Thyroid gland (tissue), 4 donors: ENCODE measurements at places on chromosomes 1 and 21.

- DNase-seq: no peak
Measured at GRCh38 chr1:196372896-196373536, 235.2 kb downstream of the KCNT2 start.

DNA sequence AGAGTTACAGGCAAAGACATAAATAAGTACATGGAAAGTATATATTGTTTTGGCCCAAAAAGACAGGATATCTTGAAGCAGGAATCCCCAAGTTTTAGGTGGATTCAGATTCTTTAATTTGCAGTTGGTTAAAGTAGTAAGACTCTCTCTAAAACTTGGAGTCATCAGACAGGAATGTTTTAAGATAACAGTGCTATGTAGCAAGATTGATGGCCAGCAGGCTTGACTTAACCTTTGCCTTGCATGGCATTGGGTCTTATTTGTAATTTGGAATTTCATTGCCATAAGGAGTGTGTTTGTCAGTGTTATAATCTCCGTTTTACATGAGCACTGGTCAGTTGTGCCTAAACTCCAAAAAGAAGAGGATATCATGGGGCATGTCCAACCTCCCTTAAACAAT is 727.6 kb upstream of the CHRM3 start:
- DNase-seq: no peak

- no peak for DNase-seq
Measured at GRCh38 chr1:41158966-41159365, 83.1 kb downstream of the SCMH1 start.

DNA sequence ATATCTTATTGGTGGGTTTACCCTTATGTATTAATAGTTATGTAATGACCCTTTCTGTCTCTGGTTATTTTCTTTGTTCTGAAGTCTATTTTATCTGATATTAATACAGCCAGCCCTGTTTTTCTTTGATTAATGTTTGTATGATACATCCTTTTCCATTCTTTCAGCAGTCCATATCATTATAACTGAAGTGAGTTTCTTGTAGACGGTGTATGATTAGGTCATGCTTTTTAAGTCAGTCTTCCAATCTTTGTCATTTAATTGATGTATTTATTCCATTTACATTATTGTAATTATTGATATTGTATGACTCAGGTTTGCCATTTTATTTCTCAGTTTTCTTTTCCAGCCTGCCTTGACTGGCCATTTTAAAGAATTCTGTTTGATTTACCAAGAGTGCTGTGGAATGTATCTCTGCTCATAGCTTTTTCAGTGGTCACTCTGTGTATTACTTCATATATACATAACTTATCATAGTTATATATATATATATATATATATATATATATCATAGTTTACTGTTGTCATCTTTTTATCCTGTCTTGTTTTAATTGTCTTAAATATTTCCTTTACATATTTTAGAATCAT is 10.5 kb downstream of the RAB4A start:
- DNase-seq: no peak

- DNase-seq: no peak
Measured at GRCh38 chr1:182652933-182653332, 31.5 kb downstream of the RGS8 start.

DNA sequence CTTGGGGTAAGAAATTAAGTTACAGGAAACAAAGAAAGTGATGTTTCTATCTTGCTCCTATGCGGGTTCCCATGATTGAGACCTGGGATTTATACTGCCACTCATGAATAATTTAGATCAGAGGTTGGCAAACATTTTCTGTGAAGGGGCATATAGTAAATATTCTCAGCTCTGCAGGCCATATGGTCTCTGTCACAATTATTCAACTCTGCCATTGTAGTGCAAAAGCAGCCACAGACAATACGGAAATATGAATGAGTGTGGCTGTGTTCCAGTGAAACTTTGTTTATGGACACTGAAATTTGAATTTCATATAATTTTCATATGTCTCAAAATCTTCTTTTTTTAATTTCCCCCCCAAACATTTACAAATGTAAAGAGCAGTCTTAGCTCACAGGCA is 127.2 kb downstream of the FOXD2 start:
- DNase-seq: no peak

DNA sequence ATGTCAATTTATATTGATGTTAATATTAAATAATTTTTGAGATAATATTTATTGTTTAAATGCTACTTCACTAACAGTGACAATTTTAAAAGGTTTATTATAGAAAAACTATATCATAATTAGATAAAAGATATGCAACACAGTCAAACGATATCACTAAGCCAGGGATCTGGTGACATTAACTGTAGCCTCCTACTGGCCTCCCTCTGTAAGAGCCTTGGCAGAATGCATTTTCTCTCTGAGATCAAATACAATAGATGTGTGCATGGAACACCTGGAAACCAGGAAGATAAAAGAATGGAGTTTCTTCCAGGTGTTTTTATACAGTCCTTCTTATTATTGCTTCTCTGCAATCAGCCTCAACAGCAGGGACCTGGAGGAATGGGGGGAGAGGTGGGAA is 1762.1 kb downstream of the BRINP3 start:
- DNase-seq: no peak

DNA sequence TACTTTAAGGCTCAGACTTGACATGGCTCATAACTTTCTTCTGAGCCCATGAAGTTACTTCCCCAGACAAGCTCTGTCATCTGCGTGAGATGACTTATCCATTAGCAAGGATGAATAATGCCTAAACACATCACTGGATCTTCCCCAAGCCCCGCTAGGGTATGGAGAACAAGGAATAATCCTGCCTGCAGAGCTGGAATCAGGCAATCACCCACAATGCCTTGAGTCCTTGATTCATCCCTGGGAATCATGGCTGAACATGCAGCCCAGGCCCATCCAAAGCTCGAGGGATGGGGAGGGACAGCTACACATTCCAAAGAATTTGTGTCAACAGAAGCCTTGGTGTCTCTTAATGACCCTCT is 131.7 kb downstream of the PSMG1 start:
- no peak for DNase-seq

- no peak for DNase-seq
Measured at GRCh38 chr1:176460544-176461336, 2.2 kb upstream of the PAPPA2 start.

DNA sequence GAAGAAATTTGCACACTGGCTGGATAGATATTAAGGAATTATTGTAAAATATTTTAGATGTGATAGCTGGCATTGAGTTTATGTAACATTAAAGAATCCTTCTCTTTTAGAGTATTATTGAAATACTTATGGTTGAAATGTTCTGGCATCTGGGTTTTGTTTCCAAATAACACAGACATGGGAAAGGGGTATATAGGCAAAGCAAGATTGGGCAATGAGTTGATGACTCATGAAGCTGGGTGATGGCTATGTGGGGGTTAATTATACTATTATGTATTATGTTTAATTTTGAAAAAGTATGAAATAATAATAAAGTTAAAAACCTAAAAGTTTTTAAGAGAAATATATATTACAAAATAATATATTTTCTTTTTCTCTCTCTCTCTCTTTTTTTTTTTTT is 12.5 kb upstream of the PTPN14 start:
- DNase-seq: no peak

GRCh38 chr21:30256100-30256499 is 26.6 kb downstream of the KRTAP24-1 start:
- no peak for DNase-seq

- no peak for DNase-seq
Measured at GRCh38 chr1:63731117-63732043, 42.4 kb upstream of the ROR1 start.

DNA sequence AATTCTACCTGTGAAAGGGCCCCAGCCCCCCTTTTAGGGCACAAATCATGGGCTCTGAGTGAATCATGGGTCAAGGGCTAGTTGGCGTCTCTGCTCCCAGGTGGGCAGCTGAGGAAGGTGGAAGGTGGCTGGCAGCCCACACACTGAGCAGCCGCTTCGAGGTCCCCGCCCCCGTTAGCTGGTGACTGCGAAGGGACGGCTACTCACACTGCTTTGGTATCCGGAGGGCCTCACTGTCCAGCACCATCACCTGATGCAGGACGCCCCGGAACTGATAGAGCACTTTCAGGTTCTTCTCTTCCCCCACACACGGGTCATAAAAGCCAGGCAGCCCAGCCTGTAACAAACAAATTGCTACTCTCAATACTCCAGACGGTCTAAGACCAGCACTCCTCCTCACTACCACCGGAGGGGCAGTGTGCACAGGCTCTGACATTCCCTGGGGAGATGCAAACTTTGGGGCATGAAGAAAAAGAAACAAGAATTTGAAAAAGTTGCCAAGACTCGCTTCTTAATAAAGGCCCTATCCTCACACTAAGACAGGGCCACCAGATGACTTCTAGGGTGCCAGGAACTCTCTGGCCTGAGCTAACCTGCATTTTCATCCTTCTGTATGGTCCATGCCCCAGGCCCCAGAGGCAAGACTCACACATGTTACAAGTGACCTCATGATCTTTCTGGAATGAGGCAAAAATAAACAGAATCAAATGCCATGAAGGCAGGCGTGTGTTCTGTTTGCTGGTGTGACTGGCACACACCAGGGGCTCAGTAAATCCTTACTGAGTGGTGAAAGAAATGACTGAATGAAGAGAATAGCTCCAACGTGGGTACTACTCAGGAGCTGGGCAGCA is 11.5 kb downstream of the THAP3 start:
- peak; percentile 31 for DNase-seq

- DNase-seq: no peak
Measured at GRCh38 chr21:37006486-37007291, at the start of gene RIPPLY3. Gene RIPPLY3, plus strand, starts transcription at chr21:37006702. Its CDS starts 71 bp downstream, at chr21:37006773.

GRCh38 chr1:183675883-183676585 is 22.9 kb upstream of the APOBEC4 start:
- no peak for DNase-seq

DNA sequence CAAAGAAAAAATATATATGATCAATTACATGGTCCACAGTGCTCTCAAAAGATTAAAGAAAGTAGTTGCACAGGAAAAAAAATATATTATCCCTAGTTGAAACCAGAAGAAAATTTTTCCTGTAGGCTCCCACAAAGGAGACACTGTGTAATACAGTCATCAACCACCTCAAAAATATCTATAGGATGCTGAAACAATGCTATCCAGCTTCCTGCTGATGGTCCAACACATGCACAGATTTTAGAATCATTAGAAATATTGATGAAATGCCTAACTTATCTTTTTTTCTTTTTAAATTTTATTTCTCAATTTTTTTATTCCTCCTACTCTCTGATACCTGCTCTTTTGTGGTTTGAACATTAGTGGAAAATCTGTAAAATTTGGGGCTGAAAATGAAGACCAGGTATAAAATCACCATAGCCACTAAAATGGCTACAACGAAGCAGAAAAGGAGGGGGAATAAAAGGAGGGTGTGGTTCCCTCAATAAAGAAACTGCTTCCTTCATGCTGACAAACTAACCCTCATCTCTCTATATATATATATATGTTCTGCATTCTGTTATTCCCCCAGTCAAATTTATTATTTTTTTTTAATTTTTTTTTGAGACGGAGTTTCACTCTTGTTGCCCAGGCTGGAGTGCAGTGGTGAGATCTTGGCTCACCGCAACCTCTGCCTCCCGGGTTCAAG is 28.3 kb upstream of the FBXO28 start:
- no peak for DNase-seq

- no peak for DNase-seq
Measured at GRCh38 chr1:202243006-202243405, 49.4 kb downstream of the LGR6 start.

- no peak for DNase-seq
Measured at GRCh38 chr1:2438038-2438437, 25.7 kb upstream of the PEX10 start.

- no peak for DNase-seq
Measured at GRCh38 chr1:234916840-234917239, 211.8 kb downstream of the TOMM20 start.

GRCh38 chr1:245822996-245823395 is 668.2 kb downstream of the KIF26B start:
- no peak for DNase-seq

- DNase-seq: no peak
Measured at GRCh38 chr1:221729771-221730330, 12.0 kb downstream of the DUSP10 start.

- no peak for DNase-seq
Measured at GRCh38 chr1:180358649-180359048, 128.6 kb downstream of the LHX4 start.

- DNase-seq: no peak
Measured at GRCh38 chr1:56098946-56099345, 480.4 kb downstream of the PLPP3 start.

DNA sequence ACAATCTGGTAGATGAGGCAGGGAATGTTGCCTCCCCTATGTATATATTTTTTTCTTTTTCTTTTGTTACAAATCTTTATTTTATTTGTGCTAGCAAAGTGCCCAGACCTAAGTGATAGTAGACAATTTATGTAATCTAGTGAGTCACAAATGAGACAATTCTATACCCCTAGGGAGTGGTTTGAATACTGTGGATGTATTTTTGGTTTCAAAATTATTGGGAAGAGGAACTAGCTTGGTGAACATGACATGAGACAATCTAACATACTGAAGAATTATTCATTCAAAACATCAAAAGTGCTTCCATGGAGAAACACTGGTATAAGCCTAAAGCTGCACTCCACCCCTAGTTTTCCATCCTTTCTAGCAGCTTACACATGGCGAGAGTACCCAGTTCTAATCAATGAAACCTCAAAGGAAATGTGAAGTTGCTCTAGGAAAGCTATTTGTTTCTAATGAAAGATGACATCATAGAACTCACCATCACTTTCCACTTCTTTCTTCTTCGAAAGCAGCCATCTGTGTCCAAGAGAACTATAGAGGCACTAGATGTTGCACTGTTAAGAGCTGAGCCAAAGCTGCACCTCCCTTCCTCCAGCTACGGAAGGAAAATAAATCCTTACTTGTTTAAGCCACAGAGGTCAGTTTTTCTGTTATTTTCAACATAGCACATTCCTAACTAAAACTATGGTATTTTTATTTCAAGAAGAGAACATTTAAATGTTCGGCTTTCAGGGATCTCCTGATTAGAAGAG is 764.6 kb downstream of the LTN1 start:
- no peak for DNase-seq

- DNase-seq: no peak
Measured at GRCh38 chr1:9391620-9392019, 98.9 kb downstream of the SPSB1 start.

- DNase-seq: no peak
Measured at GRCh38 chr1:19793360-19794046, 6.2 kb downstream of the TMCO4 start.

- DNase-seq: no peak
Measured at GRCh38 chr1:151981178-151981525, 12.5 kb downstream of the S100A10 start.

- no peak for DNase-seq
Measured at GRCh38 chr1:61518670-61519400, 206.1 kb downstream of the TM2D1 start.

DNA sequence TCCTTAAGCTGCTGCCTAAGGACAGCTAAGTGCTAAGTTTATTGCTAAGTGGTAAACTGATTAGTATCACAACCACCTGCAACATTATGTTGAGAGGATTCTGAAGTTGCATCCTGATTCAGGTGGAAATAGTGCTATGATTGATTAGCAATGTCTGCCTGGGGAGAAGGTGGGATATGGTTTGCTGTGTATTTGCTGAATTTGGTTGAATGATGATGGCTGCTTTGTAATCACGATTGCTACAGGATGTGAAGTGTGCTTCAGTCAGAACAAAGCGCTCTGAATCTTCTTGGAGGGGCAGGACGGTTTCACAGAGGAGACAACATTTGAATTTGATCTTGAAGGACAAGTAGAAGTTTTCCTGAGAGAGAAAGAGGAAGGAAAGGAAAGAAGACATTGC is 226.0 kb downstream of the ST6GALNAC3 start:
- DNase-seq: no peak

GRCh38 chr1:183533617-183534174 is 56.6 kb downstream of the NCF2 start:
- DNase-seq: no peak
